ENCODE measurements at places on chromosomes 2 and 18. TPM values are rescaled to one million over a fixed set of nuclear protein-coding genes. Genes with fewer than 3 reads are reported as not detected.

Gene FEZ2
- 36.0 TPM for total RNA-seq

Gene APCDD1
- total RNA-seq: 34.5 TPM

Gene DNAH7
- total RNA-seq: 0.05 TPM

Gene CPS1
- 3.0 TPM for total RNA-seq

Gene ANKRD23
- total RNA-seq: 12.7 TPM

Gene MERTK
- 6.6 TPM for total RNA-seq

Gene TM4SF20
- not detected for total RNA-seq

Gene BOD1L2
- not detected for total RNA-seq

Gene GRB14
- total RNA-seq: 22.1 TPM

Gene ANKRD30B
- not detected for total RNA-seq

Gene CD8A
- 1.2 TPM for total RNA-seq

Gene HOXD12
- total RNA-seq: not detected

Gene PCARE
- total RNA-seq: 0.51 TPM

Gene STEAP3
- total RNA-seq: 12.9 TPM

Measured in Right ventricle myocardium inferior (tissue), 1 donor.